ENCODE measurements at places on chromosomes 2 and 18.

DNA sequence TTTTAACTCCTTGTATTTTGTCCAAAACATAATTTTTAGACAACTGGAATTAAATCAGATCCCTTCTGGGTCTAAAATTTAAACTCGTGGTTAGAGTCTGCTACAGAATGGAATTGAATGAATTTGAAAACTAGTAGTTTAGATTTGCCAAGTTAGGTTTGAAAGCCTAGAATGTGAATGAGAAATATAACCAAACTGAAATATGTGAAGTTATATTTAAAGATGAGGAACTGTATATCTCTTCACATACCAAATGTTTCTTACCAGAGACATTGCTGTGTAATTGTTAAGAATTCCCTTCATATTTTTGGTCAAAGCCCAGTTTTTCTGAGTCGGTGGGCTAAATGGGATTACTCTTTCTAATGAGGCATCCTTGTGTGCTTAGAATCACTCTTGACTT lies 74.2 kb downstream of the LPIN1 start:
- DNase-seq: no peak

- peak; percentile 7 for DNase-seq
These were observed 257.6 kb downstream of the CYP26B1 start for GRCh38 chr2:71889759-71890684.

- no peak for DNase-seq
These were observed 139.3 kb downstream of the MYCN start for GRCh38 chr2:16079637-16080036.

DNA sequence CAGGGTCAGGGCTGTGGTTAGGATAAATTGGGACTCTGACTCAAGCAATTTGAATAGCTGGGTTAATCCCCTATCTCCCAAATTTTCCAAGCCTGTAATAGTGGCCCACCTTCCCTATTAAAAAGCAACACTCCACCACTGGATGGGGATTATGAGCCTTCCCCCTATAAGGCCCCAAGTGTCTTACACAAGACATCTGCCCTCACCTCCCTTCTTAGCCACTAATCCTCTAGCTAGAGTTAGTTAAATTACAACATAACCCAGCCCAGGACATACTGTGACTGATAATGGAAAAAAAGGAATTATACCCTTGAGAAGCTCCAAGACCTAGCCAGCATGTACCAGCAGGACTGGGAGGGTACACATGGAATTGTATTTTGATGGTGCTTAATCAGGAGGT lies 190.4 kb downstream of the NRP2 start:
- DNase-seq: no peak

- DNase-seq: peak; percentile 86
These were observed 326.2 kb upstream of the SOX11 start for GRCh38 chr2:5365871-5366461.

Measured in COLO829 (cell line).